ENCODE measurements at places on chromosomes 5 and 9.

GRCh38 chr5:77347435-77348098 is 137.1 kb downstream of the PDE8B start:
- DNase-seq, result no peak

GRCh38 chr5:156741516-156741915 is 108.6 kb upstream of the PPP1R2B start:
- DNase-seq, result no peak

GRCh38 chr5:74866596-74867162 is 492 bp upstream of the FAM169A start:
- DNase-seq, result peak; percentile 46

DNA sequence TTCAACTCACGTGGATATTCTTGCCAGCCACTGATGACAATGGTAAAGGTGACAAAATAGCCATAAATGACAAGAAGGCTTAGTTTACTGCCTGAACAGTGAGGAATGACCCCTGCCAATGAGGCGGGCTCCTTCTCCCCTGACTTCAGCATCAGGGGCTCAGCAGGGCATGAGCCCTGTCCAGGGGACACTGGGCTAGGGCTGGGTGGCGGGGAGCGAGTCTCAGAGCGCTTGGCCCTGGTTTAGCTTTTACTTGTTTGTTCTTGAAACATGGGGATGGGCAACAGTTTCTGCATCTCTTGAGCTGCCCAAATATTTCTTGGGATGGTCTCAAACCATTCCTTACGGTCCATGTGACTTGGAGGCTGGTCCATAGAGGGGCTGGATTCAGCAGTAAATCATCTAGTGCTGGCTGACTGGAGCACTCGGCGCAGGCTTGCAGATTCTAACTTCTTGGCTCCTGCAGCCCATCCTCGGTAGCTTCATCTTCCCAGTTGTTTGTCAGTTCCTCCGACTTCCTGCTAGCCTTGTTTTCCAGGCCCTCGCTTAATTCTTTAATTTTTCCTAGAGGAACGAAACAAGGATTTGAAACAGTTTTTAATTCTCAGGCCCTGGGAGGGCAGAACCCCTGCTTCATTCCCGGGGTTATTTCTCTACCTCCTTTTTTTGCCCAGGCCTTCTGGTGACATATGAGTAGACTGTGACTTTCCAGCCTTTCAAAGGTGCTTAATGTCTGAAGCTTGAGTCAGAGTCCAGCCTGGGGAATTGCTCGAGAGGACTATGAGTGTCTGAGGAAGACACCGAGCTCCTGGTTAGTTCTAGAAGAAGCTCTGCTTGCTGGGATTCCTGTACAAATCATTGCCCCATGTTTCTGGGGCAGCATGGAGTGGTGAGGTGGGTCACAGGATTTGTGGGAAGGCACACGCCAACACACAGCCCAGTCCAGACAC is 4.5 kb upstream of the HMCN2 start:
- no peak for DNase-seq

DNA sequence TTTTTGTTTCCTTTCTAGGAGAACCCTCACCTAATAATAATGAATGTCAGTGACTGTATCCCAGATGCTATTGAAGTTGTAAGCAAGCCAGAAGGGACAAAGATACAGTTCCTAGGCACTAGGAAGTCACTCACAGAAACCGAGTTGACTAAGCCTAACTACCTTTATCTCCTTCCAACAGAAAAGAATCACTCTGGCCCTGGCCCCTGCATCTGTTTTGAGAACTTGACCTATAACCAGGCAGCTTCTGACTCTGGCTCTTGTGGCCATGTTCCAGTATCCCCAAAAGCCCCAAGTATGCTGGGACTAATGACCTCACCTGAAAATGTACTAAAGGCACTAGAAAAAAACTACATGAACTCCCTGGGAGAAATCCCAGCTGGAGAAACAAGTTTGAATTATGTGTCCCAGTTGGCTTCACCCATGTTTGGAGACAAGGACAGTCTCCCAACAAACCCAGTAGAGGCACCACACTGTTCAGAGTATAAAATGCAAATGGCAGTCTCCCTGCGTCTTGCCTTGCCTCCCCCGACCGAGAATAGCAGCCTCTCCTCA is 87.1 kb downstream of the OSMR start:
- DNase-seq, result no peak

DNA sequence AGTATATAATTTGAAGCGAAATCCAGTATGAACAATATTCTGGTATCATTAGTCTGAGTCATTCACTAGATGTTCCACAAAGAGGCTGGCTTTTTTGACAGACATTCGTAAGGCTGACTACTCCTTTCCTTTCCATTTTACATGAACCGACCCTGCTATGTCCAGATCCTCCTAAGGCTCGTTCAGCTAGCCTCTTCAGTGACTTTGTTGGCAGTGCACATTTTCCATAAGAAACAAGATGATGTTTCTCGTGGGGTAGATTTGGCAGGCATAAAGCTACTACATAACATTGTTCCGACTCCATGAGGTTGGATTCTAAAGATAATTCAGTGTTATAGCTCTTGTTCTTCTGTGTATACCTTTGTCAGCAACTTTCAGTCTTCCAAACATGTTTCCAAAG is 49.0 kb downstream of the ZNF462 start:
- no peak for DNase-seq

- no peak for DNase-seq
Observed at GRCh38 chr5:76690037-76690679, 25.8 kb upstream of the F2R start.

DNA sequence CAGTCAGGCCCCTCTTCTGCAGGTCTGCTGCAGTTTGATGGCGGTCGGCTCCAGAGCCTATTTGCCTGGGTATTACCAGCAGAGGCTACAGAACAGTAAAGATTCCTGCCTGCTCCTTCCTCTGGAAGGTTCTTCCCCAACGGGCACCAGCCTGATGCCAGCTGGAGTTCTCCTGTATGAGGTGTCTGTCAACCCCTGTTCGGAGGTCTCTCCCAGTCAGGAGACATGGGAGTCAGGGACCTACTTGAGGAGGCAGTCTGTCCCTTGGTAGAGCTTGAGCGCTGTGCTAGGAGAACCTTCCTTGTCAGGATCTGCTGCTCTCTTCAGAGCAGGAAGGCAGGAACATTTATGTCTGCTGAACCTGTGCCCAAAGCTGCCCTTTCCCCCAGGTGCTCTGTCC is 138.4 kb upstream of the IQGAP2 start:
- DNase-seq, result no peak

DNA sequence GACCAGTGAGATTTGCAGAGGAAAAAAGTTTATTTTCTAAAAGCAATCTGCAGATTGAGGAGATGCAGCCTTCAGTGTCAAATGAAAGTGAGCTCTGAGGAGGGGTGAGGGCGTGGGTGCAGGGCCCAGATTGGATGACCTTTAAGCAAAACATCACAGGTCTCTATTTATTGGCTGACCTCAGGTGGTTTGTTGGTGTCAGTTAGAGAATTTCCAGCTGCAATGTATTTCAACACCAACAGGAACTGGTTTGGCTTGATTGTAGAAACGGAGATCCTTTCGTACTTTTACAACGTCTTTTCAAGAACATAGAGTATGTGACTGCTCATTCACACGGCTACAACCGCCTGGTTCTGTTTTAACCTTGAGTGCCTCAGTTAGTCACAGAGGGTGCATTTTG is 1069.1 kb downstream of the EFNA5 start:
- no peak for DNase-seq

GRCh38 chr9:111096051-111096450 is 57.8 kb upstream of the LPAR1 start:
- DNase-seq, result no peak

DNA sequence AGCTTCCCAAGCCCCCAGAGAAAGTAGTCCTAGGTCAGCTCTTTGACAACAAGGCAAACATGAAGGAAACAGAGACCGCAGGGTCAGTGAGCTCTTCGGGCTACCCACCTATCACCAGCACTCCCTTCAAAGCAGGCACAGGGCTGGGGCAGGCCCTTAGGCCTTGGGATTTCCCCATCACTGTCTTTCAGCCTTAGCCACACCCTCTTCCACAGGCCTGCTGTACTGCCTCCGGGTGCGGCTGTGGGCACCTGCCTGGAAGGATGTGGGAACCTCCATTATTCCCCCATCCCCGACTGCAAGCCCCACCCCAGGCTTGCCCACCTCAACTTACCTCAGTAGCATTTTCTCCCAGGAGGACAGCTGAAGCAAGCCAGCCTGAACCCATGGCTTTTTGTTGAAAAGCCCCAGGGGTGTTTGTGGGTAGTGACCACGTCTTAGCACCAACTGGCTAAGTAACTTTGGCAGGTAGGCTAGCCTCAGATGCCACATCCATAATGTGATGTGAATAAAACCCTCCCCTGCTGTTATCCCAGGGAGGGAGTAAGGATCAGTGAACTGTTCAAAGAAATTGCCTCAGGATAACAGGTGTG is 100.2 kb downstream of the PIK3R1 start:
- DNase-seq, result no peak

- no peak for DNase-seq
Observed at GRCh38 chr9:88692827-88693226, 157.8 kb downstream of the NXNL2 start.

DNA sequence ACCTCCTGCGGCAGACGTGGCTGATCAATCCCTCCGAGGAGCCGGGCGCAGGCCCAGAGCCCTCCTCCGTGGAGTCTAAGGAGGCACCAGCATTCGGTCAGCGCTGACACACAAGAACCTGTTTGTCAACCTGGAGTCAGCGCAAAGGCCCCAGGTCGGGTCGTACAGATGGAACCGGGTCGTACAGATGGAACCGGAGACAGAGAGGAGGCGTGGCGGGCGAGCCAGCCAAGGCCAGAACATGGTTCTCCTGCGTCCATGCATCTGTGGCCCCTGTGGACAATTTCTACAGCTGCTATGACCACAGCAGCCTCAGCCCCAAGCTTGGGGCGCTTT is 125.1 kb upstream of the SARDH start:
- DNase-seq, result no peak

GRCh38 chr9:34187891-34188240 is 9.0 kb downstream of the UBAP1 start:
- no peak for DNase-seq

- peak; percentile 53 for DNase-seq
Observed at GRCh38 chr9:100011062-100011681, 87.6 kb downstream of the ERP44 start.

DNA sequence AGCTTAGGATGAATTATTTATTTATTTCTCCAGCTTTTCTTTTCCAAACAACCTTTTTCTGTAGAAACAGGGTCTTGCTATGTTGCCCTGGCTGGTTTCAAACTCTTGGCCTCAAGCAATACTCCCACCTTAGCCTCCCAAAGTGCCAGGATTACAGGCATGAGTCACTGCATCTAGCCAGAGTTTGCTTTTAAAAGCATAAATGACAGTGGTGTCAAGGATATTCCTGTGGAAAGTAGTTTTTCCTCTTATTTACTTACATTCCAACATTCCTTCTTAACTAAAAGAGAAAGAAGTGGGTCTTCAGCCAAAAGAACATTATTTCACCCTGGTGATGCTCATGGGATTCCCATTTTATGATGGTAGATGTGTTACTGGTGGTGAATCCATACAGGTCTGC is 62.4 kb downstream of the GRIA1 start:
- no peak for DNase-seq

DNA sequence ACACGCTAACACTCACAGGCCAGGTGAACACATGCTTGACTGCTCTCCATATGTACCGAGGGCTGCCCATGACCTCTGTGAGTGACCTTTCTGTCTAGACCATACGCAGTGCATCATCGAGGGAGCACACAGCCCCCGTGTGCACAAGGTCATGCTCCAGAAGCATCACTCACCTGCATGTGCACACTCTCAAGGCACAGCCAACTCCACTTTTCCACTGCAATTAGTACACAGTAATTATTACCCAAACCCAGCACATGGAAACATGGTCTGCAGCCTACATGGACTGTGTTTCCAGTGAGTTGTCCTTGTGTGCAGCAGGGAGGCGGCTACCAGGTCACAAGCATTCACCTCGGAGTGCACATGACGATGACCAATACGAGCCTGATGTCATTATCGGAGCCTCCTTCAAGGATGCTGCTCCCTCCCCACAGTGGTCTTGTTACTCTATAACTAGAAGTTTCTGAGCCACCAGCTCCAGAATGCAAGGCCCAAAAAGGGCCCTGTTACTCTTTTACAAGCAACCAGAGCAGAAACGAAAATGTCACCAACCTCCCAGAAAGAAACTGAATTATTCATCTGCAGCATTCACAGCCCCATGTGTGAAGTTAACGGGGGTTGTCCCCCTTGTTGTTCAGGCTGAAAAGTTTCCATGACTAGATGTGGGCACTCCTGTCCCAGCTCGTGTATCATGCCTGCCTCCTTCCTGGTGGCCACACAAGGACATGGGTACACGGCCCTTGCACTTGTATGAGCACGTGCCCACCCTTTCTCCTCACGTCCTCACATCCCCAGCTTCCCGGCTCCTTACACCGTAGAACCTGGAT is 31.2 kb downstream of the SEMA4D start:
- no peak for DNase-seq

DNA sequence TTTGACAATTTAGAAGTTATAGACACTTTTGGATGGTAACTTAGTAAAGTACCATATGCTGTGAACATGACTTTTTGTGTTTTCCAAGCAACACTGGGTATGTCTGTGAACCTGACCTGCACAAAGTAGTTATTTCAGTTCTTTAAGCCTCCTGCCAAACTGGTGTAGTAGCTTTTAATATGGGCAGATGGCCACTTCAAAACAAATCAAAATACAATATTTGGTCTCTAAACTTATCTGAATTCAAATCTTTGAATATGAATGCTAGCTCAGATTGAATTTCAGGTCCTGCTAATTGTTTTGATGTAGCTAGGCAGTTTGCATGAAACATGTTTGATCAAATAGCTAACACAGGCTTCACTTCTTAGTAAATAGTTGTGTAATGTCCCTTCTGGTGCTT is 1176.7 kb upstream of the CDH9 start:
- no peak for DNase-seq

GRCh38 chr5:178325679-178326373 is 93.2 kb upstream of the PHYKPL start:
- DNase-seq, result no peak

GRCh38 chr9:89311346-89312221 is 589 bp downstream of the CKS2 start:
- peak; percentile 45 for DNase-seq

DNA sequence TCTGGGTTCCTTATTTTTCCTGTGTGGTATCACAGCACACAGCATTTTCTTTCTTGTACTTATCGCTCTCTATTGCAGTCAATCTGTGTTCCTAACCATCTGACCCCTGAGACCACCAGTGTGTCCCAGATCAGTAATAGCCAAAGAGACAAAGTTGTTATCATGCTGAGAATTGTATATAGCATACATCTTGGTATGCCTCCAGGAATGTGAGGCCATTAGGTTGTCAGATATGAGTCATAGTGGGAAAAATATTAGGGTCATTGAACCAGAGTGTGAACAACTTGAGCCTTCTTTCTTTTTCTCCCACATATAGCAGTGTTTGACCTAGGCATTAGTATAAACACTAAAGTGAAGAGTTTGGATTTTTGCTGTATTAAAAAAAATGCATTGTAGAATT is 106.3 kb downstream of the NDUFAF2 start:
- no peak for DNase-seq
